ENCODE measurements at places on chromosomes 5 and 9.

DNA sequence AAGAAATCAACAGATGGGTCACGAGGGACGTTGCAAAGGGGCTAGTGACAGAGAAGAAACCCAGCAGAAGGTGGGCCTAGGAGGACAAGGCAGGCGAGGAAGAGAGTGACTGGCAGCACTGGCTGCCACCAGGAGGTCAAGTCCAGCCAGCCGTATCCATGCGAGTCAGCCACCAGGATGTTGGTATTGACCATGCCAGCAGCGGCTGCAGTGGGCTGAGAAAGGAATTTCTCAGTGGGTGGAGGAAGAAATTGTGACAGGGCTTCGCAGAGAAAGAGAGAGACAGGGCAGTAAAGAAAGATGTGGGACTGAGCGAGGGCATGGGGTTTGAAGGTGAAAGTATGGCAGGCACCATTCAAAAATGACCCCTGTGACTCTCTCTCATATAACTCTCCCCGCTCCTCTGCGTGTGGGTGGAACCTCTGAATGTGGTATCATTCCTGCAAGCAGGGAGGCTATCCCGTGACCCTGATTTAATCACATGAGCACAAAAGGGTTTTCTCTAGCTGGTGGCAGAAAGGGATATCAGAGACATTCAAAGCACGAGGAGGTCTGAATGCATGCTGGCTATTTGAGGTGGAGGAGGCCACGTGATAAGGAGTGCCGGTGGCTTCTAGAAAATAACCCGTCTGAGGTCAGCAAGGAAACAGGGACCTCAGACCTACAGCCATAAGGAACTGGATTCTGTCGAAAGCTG lies 45.4 kb upstream of the FBXW11 start:
- DNase-seq, result no peak

- DNase-seq, result no peak
These were observed 1381.4 kb upstream of the CDH6 start for GRCh38 chr5:29811914-29812679.

- DNase-seq, result peak; percentile 54
These were observed 80.6 kb downstream of the MYO10 start for GRCh38 chr5:16855485-16855884.

- DNase-seq, result no peak
These were observed 40.4 kb upstream of the IPPK start for GRCh38 chr9:92710368-92710767.

GRCh38 chr5:166436872-166437271 lies 1854.6 kb upstream of the WWC1 start:
- peak; percentile 85 for DNase-seq

DNA sequence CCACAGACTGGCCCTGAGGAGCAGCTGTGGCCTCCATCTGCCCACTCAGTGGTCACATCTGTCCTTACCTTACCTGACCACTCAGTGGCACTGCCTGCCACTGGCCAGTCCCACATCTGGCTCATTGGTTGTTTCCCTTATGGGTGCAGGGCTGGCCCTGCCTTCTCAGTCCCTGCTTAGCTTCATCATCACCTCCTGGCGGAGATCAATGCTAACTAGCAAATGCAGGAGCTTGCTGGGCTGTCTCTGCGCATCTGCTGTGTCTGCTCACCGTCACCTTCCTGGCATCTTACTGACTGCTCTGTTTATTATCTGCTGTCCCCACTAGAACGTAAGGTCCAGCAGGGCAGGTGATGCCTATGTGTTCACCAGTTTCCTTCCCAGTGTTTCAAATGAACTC lies 356.9 kb downstream of the SEMA5A start:
- no peak for DNase-seq

DNA sequence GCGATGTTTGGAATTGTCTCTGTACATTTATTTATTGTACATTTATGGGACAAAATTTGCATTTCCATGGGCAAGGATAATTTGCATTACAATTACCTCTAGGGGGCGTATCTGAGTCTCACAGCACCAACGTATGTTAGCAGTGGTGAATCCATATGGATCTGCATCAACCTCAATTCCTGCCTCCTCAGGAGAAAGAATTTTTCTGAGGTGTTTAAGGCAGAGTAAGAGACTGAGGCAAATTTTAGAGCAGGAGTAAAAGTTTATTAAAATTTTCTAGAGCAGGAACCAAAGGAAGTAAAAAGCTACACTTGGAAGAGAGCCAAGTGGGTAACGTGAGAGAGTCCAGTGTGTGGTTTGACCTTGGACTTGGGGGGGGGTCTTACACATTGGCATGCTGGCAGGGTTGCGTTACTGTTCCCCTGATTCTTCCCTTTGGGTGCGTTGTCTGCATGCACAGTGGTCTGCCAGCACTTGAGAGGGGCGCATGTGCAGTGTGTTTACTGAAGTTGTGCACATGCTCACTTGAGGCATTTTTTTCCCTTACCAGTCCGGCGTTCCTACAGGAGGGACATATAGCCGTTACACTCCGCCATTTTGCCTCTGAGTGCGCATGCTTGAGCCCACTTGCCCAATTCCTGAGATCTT lies 21.0 kb upstream of the RAB14 start:
- peak; percentile 66 for DNase-seq

DNA sequence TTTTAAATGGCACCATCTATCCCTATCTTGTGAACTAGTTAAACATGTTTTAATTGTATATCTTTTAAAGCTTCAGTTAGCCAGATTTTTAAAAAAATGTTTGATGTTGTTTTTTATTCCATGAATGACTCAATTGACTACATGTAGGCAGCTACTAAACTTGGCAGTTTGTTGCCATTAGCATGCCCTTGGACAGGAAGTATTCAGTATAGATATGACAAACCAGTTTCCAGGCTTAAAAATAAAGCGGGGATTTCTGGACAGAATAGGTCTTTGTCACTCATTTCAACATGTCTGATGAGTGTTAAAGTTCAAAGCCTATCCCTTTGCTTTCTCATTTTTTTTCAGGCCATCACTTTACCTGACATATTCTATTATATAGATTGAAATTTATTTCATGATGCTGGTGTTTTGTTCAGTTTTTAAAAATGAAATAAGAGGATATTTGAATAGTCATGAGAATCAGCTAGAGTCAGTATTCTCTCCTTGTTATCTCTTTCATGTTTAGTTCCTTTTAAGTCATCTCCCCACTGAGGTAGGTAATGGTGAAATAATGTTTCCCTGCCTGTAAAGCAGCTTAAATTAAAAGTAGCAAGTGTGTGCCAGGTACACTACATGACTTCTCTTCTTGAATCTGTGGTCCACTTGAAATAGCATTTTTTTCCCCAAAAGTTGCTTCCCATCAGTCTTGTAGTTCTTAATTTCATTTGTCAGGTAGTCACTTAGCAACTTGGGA lies 11.9 kb downstream of the TNFAIP8 start:
- DNase-seq, result peak; percentile 33

- DNase-seq, result peak; percentile 72
These were observed 366.9 kb downstream of the DEPDC1B start for GRCh38 chr5:60333005-60333571.

- DNase-seq, result no peak
These were observed 69.5 kb downstream of the PRR16 start for GRCh38 chr5:120533581-120533980.

GRCh38 chr5:84474126-84474525 lies 89.4 kb upstream of the EDIL3 start:
- DNase-seq, result no peak

DNA sequence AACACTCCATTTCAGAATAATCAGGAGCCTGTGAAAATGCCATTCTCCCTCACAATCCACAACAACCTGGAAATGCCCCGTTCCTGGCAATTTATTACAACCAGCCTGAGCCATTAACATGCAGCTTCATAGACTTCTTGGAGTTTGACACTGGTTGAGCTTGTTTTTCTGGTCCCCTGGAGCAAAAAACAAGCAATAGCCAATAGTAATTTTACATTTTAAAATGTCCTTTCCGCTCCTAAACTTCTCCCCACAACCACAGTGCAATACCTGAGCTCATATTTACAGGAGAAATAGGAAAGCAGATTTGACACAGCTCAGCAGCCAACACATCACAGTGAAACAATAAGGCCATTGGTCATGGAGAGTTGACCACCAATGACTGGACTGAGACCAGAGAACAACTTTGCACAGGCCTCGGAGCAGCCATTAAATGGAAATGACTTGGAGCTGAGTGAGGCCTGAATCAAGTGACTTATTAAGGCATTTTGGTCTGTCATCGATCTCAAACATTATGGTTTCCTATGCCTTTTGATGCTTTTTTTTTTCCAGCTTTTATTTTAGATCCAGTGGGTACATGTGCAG lies 73.0 kb downstream of the ENC1 start:
- DNase-seq, result no peak

GRCh38 chr5:132540764-132541163 lies 2.6 kb downstream of the IL5 start:
- no peak for DNase-seq

DNA sequence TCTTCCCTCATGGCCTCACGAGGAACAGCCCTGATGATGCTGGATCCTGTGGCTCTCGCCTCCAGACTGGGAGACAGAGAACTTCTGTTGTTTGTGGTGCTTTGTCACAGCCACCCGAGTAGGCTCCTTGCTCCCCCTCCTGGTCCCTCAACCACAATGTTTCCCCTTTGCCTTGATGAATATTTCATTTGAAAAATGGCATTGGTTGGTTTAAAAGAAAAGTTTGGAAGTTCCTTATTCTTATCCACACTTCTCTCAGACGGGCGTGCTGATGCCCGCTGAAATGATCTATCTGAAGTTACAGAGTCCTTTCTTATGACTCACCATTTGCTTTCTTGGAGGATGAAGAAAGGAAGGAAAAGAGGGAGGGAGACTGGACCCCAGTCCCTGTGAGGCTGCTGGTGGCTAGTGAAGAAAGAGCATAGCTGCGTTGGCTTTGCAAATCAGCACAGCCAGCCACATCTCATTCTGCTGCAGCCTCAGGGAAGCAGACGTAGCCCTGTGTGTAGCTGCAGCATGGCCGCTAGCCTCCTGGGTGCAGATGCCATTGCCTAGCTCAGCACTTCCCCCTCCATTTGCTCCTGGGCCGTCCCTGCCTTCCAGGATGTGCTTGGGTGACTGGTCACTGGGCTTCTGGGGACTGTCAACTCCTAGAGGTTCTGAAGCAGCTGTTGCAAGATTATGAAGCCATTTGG lies 185.9 kb downstream of the ERCC6L2 start:
- peak; percentile 82 for DNase-seq

GRCh38 chr5:97455996-97456395 lies 272.9 kb upstream of the RIOK2 start:
- no peak for DNase-seq

DNA sequence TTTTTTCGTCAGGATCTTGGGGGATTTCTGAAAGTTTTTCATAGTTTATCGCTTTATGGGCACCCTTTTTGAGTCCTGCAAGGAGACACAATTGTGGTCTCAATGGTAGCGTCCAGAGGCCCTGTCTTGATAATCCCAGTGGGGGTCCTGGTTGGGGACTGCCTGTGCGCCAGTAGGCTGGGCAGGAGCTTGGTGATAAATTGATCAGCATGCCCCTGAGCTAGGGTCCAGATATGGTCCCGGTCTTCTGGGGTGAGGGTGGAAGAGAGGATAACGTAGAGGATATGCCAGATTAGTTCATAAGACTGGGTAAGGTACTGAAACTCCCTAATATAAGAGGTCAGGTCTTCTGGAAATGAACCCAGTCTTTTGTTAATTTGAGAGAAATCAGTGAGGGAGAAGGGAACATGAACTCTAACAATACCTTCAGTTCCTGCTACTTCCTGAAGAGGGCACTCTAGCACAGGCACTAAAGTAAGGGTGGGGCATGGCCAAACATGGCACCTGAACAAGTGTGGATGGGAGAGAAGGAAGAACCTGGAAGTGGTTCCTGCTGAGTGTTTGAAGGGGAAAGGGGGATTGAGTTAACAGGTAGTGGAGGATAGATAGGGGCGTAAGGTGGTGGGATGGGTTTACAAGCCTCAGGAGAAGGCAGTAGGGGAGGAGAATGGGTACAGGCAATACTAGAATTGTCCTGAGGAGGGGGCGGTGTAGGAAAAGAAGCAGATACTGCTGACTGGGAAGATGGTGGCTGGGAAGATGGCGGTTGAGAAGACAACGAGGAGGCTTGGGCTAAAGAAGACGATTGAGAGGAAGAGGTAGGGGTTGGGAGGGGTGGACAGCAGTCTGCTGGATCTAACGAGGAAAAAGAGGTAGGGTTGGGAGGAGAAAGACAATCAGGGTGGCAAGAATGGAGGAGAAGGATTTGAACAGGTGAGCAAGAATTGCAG lies 33.8 kb upstream of the ANXA2R start:
- peak; percentile 42 for DNase-seq

DNA sequence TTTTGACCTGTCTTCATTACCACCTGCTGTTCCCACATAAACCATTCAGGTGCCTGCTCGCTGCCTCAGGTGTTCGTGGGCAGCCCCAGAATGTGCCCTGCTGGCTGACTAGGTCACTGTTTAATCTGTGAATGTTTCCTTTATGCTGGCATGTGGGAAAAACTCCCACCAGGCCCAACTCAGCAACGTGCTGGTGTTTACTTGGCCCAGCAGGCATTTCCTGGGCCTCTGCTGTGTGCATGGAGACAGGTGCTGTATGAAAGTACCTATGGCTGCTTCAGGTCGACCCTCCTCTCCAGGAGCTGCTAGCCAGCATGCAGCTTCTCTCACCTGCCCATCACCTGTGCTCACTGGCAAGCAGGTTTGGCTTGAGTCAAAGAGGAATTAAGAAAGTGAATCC lies 65.8 kb downstream of the RAD23B start:
- no peak for DNase-seq

DNA sequence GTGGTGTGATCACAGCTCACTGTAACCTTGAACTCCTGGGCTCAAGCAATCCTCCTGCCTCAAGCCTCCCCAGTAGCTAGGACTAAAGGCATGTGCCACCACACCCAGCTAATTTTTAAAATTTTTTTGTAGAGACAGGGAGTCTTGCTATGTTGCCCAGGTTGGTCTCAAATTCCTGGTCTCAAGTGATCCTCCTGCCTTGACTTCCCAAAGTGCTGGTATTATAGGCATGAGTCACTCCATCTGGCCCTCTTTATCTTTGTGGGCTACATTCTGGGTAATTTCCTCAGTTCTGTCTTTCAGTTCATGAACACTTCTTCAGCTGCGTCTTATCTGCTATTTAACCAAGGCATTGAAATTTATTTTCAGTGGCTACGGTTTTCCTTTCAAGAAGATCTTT lies 196.6 kb upstream of the IER5L start:
- no peak for DNase-seq

DNA sequence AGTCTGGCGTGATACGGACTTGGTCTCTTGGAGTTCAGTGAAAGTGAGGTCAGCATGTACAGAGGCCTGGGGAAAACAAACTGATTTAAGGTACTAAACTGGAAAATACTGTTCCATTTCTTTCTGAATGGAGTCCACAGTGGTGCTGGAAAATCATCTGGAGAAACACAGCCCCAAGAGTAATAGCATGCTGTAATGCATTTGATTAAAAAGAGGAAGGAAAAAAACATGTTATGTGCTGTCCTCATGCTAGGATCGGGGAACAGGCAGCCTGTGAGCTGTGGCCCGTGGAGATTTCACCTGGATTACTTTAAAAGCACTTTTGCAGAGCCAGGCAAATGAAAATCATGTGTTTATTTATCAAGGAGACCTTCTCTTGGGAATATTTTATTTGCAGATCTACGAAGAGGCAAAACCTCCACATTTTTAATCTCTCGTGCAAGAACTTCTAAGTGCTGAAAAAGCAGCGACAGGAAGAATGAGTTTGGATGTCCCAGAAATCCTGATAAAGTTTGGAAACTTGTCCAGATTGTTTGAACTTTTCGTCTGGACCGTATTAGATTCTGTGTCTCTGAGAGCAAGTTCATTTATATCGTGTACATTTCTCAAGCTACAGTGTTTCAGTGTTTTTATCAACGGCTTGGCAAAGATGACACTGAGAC lies 228.8 kb downstream of the GAS1 start:
- DNase-seq, result no peak

Data from fibroblast of skin of right biceps (primary cell).